NCI-H1436 treated with DMSO at 0.1 percent for 48 hours (cell line): ENCODE measurements at places on chromosomes 11 and 22.

DNA sequence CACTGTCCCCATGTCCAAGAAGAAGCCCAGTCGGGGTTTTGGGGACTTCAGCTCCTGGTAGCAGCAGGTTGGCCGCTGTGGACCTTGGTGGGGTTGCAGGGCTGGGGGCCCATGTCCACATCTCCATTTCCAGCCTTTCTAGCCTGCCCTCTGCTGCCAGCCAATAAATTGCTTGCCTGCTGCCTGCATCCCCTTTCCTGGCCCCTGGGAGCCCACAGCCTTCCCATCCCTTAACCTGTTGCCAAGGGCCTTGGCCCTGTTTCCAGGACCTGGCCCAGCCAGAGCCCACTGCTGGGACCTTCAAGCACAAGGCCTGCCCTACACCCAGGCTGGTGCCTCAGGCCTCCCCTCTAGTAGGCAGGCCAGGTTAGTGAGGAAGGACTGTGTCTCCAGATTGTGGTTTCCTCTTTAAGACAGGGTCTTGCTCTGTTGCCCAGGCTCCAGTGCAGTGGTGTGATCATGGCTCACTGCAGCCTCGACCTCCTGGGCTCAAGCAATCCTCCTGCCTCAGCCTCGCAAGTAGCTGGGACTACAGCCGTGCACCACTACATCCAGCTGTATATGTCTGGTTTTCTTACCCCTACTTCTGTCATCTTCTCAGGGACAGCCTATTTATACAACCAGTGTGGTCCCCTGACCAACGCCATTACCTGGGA lies 29.7 kb downstream of the PPIL2 start:
- no peak for DNase-seq

GRCh38 chr22:27267145-27267544 lies 534.4 kb downstream of the MN1 start:
- no peak for DNase-seq

GRCh38 chr11:64765291-64765850 lies 5.6 kb upstream of the PYGM start:
- DNase-seq, result no peak

DNA sequence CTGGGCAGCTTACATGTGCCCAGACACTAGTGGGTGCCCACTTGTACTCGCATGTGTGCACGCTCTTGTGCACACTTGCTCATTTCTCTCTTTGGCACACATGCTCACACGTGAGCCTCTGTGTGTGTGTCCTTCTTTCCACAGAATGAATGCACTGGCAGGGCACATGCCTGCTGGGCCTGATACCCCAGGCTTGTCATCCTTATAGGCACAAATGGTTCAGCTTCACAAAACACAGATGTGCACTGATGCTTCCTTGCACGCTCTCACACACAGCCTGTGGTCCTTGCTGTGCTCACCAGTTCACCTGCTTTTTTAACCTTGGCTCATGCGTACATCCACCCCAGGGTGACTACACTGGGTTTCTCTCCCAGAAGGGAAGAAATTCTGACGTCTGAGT lies 174.8 kb downstream of the BUD13 start:
- DNase-seq, result no peak

DNA sequence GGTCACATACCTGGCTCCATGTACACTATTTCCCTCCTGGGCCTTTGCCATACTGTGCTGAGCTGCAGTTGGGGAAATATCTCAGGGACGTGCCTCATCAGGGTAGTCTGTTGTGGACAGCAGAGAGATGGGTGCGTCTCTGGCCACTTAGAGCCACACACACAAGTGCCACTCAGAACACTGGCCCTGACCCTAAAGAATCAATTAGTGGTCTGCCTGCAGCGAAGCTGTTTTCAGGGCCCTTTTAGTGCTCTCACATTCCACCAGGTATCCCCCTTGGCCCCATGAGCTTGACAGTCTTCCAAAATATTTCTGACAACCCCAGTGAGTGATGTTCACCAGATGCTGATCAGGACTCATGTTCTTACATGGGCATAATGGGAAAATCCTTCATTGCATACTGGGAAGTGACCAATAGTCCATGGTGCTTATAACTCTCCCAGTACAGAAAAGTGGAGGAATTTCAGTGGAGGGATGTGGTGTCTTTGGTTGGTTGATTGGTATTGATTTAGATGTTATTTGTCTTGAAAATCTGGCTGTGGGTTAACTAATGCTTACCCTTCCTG lies 66.1 kb downstream of the ME3 start:
- no peak for DNase-seq

- DNase-seq, result no peak
Observed at GRCh38 chr22:41709341-41709740, 10.0 kb downstream of the MEI1 start.

DNA sequence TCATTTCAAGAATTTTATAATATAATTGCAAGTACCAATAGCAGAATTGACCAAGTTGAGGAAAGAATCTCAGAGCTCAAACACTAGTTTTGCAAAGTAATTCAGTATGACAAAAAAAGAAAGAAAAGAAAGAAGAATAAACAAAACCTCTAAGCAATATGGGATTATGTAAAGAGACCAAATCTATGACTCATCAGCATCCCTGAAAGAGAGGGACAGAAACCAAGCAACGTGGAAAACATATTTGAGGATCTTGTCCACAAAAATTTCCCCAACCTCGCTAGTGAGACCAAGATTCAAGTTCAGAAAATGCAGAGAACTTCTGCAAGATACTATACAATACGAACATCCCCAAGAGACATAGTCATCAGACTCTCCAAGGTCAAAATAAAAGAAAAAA lies 203.7 kb upstream of the DDI1 start:
- no peak for DNase-seq

GRCh38 chr22:17086296-17086695 lies 1.5 kb downstream of the IL17RA start:
- no peak for DNase-seq

- DNase-seq, result no peak
Observed at GRCh38 chr11:119460582-119460981, 37.6 kb upstream of the THY1 start.

GRCh38 chr22:40367342-40367741 lies 3.1 kb upstream of the SGSM3 start:
- DNase-seq, result no peak

- no peak for DNase-seq
Observed at GRCh38 chr11:45806937-45807791, 2.2 kb downstream of the SLC35C1 start.

GRCh38 chr11:104529906-104530305 lies 366.0 kb upstream of the PDGFD start:
- no peak for DNase-seq

DNA sequence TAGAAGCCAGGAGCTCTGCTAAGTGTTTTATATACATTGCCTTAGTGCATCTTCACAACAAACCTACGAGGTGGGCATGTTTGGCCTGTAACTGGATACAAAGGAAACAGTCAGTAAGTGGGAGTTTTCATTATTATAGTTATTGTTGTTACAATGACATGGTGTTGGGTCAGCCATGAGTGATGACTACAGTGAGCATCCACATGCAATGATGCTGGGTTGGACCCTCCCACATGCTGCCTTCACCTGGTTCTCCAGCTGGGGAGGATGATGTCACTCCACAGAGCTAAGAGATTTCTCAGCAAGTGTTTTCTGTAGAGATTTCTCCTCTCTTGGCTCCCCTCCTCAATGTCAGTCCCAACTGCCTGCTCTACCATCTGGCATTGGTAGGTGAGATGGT lies 59.3 kb downstream of the EHF start:
- no peak for DNase-seq

- no peak for DNase-seq
Observed at GRCh38 chr11:115154355-115154736, 349.9 kb downstream of the CADM1 start.

- DNase-seq, result no peak
Observed at GRCh38 chr11:60771879-60772525, 13.1 kb upstream of the MS4A10 start.

DNA sequence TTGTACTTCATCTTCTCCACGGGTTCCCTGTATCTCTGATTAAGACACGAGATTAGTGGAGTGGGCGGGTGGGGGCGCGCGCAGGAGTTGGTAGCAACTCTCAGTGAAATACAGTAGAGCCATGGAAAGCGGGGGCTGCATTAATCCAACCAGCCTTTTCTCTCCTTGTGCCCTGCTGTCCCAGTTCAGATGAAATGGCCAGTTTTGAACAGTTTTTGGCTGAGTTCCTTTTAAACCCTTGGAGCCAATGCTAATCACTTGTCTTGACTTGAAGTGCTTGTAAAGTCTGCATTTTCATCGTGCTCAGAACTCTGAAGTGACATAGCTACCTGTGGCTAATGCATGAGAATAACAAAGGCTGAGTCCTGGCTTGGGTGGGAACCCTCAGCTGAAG lies 734 bp upstream of the TMEM123 start:
- no peak for DNase-seq

DNA sequence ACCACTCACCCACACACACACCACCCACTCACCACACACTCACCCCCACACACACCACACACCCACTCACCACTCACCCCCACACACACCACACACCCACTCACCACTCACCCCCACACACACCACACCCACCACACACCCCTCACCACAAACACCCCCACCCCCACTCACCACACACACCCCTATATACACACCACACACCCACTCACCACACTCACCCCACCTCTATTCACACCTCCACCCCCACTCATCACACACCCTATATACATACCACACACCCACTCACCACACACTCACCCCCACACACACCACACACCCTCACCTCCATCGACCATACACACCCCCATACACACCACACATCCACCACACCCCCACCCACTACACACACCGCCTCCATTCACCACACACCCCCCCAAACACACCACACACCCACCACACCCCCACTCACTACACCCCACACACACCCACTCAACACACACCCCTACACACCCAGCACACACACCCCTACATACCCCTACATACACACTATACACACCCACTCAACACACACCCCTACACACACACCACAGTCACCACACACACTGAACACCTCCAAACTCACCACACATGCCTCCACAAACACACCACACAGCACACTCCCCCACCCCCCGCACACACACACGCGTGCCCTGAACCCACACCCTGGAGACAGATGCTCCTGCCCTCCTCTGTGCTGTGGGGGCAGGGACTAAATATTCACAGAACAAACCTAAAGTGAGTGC lies 19.0 kb upstream of the TTLL12 start:
- no peak for DNase-seq
